Osteoblast (primary cell): ENCODE measurements at places on chromosomes 6 and 20. TPM values are rescaled to one million over a fixed set of nuclear protein-coding genes. Genes with fewer than 3 reads are reported as not detected.
A peak's percentile ranks its signal among the peaks of the same experiment; 100 is the strongest.

Gene PRDM13
- not detected in 2 replicates for total RNA-seq

Gene PPP1R3D
- total RNA-seq, result 8.0 and 8.8 TPM in 2 replicates

DNA sequence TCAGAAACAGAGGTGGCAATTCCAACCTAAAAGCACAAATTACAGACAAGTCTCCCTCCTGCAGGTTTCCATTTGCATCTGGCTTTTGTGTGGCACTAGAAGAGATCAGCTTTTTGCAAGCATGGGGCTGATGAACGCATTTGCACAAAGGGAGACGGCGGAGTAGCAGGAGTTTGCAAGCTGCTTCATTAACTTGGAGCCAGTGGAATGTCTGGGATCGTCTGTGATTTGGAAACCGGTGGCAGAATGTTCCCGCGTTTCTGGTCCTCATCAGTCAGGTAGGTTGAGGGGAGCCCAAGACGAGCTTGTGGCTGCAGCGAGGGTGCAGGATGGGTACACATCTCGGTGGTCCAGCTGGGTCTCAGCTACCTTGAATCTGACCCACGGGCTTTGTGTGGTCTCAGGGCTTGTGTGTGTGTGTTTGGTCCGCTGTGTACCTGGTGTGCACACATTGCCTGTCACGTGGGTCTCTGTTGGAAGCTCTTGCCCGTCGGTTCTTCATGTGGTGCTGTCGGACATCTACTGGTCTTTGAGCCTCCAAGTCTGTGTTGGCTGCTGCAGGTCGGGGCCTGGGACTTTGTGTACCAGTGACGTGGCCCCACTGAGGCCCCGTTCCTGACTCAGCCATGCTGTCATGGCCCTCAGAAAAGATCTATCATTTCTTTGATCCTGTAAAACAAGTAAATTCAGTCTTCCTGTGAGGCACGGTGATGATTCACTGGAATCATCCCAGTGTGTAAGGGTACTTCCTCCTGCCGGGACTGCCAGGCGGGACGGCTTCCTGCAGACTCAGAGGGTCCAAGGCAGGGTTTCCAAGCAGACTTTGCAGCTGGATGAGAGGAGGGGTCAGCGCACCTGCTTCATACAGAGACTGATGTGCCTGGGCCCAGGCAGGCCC, 12.4 kb upstream of the MYT1 start:
- H3K27me3 ChIP-seq, result no peaks in the 10 kb centered on the region
- no peaks in the 10 kb centered on the region for H3K36me3 ChIP-seq
- H3K4me3 ChIP-seq, result no peak overlapping the region
- H3K27ac ChIP-seq, result no peak overlapping the region
- DNase-seq, result peak; percentile 77

- peak overlapping the region; percentile 26 for H3K27ac ChIP-seq
- no peaks in the 10 kb centered on the region for H3K36me3 ChIP-seq
- no peak for DNase-seq
- H3K27me3 ChIP-seq, result no peaks in the 10 kb centered on the region
Observed at GRCh38 chr6:42197555-42198362, 3.0 kb upstream of the GUCA1B start.

- no peak for DNase-seq
- H3K4me1 ChIP-seq, result peaks cover 20% of the 10 kb centered on the region
- no peak overlapping the region for H3K27ac ChIP-seq
- no peaks in the 10 kb centered on the region for H3K36me3 ChIP-seq
Observed at GRCh38 chr20:8778387-8778786, 290.5 kb upstream of the PLCB4 start.

Gene SLC24A3
- total RNA-seq, result 0.29 and 1.1 TPM in 2 replicates

DNA sequence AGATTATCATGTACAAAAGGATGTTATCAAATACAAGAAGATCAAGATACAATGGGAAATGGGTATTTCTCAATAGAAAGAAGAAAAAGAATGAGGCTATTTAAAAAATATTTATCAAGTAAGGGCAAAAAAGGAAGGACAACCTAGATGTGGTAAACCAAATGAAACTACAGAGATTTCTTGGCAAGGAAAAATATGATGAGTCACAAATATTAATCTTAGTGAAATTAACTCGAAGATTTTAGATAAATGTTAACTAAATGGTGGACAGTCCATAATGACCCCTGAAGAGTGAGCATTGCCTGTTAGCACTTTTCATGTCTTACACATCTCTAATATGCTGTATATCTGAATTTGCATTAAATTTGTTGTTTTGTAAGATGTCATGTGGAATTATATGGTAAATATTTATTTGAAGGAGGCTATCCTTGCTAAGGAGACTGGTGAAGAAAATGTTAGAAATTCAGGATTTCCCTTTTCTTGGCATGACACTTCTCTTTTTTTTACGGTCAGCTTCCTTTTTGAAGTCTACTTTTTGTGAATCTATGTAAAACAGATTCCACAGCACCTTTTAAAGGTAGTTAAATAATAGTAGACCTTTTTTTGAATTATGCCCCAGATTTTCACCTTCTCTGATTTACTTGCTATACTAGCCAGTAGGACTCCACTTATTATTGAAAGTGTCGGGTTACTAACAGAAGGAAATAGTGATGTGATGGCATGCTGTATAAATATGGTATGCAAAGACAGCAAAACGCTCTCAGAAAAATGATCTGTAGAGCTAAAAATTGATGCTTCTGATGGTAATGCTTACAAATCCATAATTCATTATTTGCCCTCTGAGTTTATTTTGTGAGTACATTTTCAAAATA, 120.5 kb downstream of the HIVEP1 start:
- H3K4me1 ChIP-seq, result peaks cover 14% of the 10 kb centered on the region
- DNase-seq, result no peak
- H3K4me3 ChIP-seq, result no peak overlapping the region
- H3K36me3 ChIP-seq, result no peaks in the 10 kb centered on the region
- H3K27me3 ChIP-seq, result no peaks in the 10 kb centered on the region

Gene CARMIL1
- 24.5 and 25.7 TPM in 2 replicates for total RNA-seq

Gene NR2E1
- not detected in 2 replicates for total RNA-seq

DNA sequence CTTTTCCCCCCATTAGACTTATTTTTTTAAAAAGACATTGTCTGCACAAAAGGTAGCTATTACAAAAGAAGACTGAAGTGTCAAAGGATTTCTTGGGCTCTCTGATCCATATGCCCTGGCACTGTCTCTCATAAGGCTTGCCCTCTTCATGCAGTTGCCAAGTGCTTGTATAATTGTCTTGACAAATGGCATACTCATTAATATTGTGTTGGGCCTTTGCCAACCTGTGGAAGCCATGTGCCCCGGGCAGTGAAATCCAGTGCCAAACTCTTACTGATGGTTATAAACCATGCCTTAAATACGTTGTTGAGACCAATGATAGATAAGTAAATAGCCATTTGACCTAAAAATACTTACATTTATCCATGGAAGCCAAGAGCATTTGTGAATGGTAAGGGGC, 98.1 kb downstream of the FARS2 start:
- no peaks in the 10 kb centered on the region for H3K27me3 ChIP-seq
- H3K4me1 ChIP-seq, result no peaks in the 10 kb centered on the region
- no peak overlapping the region for H3K4me3 ChIP-seq

Gene KIF6
- total RNA-seq, result 0.88 and 1.4 TPM in 2 replicates

Gene CDH26
- under 0.01 and 0.29 TPM in 2 replicates for total RNA-seq

GRCh38 chr6:163709693-163710092, 295.2 kb downstream of the QKI start:
- no peak for DNase-seq
- no peaks in the 10 kb centered on the region for H3K36me3 ChIP-seq
- no peak overlapping the region for H3K27ac ChIP-seq
- H3K4me3 ChIP-seq, result no peak overlapping the region

DNA sequence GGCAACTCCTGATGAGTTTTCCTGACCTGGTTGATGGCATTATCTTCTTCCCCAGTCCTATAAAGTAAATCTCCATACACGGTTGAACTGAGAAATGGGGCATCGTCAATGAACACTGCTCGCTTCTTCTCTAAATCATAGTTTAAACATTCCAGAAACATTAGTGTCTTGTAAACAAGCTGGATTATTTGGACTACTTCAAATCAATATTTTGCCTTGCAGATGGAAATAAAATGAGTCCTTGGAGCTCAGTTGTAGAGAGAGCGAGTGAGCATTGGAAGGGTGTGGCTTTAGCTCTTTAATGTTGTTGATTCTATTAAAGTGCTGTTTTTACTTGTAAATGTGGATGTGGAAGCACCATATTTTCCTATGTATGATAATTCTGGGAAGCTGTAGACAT, 18.4 kb downstream of the C6orf89 start:
- no peaks in the 10 kb centered on the region for H3K4me1 ChIP-seq
- no peak overlapping the region for H3K4me3 ChIP-seq
- no peak overlapping the region for H3K27ac ChIP-seq
- H3K36me3 ChIP-seq, result peaks cover 45% of the 10 kb centered on the region
- no peaks in the 10 kb centered on the region for H3K27me3 ChIP-seq

DNA sequence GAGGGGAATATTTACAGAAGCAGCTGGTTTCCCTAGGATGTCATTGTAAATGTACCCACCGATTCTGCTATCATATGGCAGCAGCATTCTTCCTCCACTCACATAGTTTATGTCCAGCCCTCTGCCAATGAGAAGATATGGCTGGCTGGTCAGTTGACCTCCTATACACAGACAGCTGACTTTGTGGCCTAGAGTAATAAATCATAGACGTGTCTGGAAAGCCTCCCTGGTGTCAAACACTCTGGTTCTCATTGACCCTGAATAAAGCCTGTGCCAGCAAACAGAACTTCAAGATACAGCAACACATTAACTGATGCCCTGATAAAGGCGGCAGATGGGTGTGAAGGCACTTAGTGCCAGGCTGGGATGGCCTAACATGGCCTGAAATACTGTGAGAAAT, 52.6 kb downstream of the GPR63 start:
- no peak overlapping the region for H3K27ac ChIP-seq
- no peaks in the 10 kb centered on the region for H3K36me3 ChIP-seq
- no peak for DNase-seq
- H3K27me3 ChIP-seq, result no peaks in the 10 kb centered on the region

DNA sequence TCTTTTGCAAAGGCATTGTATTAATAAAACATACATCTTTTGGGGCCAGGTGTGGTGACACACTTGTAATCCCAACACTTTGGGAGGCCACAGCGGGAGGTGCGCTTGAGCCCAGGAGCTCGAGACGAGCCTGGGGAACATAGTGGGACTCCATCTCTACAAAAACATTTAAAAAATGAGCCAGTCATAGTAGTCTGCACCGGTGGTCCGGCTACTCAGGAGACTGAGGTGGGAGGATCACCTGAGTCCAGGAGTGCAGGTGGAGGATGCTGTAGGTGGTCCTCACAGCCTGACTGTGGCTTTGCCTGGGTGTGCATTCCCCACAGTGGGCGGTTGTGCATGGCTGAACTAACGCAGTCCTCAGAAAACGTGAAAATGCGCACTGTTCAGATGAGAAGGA, 162.5 kb downstream of the DLL1 start:
- no peaks in the 10 kb centered on the region for H3K36me3 ChIP-seq
- no peak overlapping the region for H3K27ac ChIP-seq
- no peaks in the 10 kb centered on the region for H3K4me1 ChIP-seq
- H3K27me3 ChIP-seq, result no peaks in the 10 kb centered on the region
